ENCODE measurements at places on chromosomes 6 and 20.

- DNase-seq = no peak
Observed at GRCh38 chr6:100809346-100809745, 71.8 kb downstream of the ASCC3 start.

DNA sequence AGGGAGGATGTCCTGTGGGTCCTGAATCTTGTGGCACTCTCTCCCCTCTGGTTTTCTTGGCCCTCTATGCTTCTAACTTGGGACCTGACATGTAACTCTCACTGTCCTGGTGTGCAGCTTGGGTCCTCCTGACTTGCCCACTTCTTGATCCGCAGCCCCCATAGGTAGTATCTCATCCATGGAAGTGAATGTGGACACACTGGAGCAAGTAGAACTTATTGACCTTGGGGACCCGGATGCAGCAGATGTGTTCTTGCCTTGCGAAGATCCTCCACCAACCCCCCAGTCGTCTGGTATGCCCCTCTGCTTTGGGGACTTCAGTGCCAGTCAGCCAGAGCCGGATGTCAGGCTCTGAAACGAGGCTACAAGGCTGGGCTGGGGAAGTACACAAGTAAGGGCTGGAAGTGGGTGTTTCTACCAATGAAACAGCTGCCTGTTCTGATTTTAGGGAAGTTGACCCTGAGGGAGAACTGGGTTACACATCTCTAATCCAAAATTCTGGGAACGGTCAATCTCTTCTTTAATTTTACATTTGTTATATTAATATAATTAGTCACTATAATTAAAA lies 641 bp downstream of the DBNDD2 start:
- no peak for DNase-seq

GRCh38 chr6:74611220-74611619 lies 594.6 kb downstream of the COL12A1 start:
- DNase-seq = no peak

DNA sequence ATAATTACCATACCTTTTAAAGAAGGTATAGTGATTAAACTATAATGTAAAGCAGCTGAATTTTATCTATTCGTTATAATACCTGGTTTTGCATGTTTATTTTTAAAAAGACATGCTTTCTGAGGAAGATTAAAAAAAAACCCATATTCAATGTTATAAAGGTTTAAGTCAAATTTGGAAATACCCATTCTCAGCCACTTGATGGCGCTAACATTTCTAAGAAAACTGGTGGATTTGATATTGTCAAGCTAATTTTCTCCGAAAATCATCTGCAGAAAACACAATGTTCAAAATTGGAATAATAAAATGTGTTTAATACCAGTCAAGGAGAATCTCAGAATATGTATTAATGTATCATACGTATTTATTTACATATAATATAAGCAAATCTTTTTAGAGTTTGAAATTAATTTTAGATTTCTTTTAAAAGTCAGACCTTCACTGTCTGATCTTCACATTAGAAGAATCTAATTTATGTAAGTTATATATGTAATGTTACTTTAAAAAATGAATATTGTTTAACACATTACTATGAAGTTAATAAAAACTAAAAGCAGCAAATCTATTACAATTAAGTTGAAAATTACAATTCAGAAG lies 35.0 kb downstream of the SHPRH start:
- DNase-seq = no peak

- DNase-seq = no peak
Observed at GRCh38 chr6:85419046-85419759, 30.7 kb upstream of the NT5E start.

DNA sequence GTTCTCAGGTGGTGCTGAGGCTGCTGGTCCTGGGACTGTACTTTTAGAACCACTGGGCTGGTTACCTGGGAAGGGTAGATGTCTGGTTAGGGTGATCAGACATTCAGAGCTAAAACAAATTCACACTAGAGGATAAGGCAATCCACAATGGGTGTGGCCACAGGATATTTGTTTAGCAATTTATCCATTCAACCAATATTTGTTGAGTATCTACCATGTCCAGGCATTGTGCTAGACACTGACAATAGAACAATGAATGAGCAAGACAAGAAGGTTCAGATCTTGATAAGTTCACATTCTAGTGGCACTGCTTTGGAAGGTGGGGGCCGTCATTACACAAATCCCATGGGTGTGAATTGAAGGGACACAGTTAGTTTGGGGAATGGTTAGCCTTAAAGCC lies 131.7 kb downstream of the BCAS1 start:
- DNase-seq = no peak

DNA sequence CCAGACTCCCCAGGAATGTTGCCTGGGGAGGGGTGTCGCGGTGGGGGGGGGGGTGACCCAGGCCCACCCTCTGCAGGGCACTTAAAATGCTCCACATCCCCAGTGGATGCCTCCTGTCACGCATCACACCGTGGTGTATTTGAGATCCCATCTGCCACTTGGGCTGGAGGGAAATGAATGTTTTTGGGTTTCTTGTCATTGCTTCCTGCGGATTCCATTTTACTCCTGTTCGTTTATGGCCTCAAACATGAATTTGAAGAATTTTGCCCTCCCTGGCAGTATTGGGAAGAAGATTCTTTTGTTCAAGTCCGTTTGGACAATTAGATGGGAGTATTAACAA lies 544 bp upstream of the KHDC1 start:
- no peak for DNase-seq

DNA sequence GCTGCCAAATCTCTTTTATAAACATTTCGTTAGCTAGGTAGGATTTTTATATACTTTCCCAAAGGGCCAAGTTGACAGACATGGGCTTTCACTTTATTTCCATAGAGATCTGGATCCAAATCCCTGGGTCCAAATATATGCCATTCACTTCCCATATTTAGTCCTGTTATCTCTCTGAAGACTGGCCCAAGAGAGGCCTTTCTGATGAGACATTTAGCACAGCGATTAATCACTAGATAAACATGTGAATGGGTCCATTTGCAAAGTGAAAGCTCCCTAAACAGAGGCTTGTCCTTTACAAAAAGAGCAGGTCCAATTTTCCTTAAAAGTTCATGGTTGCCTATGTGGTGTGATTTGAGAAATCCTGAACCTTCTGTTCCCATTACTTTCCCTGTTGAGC lies 132.6 kb downstream of the TRMT11 start:
- no peak for DNase-seq

DNA sequence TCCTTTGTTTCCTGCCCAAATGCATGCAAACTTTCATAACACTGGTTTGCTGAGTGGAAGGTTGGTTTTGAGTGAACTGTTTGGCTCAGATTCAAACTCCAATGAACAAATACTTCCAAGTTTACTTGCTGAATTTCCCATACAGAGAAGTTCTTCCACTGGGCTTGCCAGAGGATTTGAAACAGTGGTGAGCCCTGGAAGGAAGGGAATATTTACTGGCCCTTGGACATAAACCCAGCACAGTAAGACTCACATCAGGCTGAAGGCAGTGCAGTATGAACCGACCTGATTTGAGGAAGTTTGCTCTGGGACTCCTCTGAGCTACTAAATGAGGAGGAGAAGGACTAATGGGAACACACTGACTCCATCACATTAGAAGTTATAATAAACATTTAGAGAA lies 3.8 kb downstream of the TRAF3IP2 start:
- DNase-seq = no peak

DNA sequence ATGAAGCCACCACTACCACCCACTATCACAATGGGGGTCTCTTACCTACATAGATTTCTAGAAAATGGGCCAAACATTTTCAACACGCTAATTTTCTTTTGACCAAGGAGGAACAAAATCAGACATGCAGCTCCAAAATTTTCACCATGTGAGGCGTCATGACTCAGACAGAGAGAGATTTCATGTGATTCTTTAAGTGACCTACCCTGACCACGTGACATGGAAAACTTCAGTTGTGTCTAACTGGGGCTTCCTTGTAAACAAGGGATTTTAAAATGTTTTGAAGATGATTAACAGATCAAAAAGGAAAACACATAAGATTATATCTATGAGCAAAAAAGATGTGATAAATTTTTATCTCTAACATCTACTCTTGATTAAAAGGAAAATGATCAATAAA lies 199.2 kb downstream of the TBXT start:
- DNase-seq = no peak

DNA sequence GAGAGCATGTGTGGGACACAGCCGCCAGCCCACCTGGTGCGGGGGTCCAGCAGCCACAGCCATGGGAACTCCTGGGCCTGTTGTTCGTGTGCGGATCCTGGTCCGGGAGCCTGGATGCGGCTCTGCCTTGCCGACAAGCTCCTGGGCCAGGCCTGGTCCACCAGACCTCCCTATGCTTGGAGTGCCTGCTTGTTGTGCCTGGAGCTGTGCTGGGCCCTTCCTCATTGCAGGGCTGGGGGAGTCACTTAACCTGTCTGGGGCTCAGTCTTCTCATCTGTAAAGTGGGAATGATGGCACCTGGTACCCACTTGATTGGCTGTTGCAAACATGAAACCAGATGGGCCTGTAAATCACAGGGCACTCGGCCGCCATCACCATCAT lies 2.6 kb upstream of the OSBPL2 start:
- DNase-seq = no peak

- DNase-seq = no peak
Observed at GRCh38 chr6:10615675-10616074, 78.7 kb downstream of the C6orf52 start.

- DNase-seq = no peak
Observed at GRCh38 chr6:169969372-169970099, 218.1 kb downstream of the ERMARD start.

GRCh38 chr20:52190437-52191131 lies 995 bp downstream of the ZFP64 start:
- no peak for DNase-seq

DNA sequence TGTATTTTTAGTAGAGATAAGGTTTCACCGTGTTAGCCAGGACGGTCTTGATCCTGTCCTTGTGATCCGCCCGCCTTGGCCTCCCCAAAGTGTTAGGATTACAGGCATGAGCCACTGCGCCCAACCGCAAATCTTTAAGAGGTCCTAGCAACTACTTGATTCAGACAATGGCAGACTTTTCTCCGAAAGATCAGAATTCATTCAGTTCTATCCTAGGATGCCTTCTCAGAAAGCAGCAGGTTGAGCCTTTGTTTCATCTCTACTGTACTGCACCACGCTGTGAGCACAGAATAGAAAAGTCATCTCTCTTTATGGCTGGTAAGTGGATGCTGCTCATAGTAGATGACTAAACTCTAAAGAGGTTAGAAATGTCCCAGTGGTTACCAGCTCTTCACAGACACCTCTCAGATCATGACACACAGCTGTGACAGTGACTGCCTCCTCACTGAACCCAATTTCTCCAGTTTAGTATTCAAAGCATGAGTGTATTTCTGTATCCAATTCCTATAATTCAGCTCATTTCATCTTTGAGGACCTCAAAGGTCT lies 6.0 kb upstream of the HSF2 start:
- no peak for DNase-seq

DNA sequence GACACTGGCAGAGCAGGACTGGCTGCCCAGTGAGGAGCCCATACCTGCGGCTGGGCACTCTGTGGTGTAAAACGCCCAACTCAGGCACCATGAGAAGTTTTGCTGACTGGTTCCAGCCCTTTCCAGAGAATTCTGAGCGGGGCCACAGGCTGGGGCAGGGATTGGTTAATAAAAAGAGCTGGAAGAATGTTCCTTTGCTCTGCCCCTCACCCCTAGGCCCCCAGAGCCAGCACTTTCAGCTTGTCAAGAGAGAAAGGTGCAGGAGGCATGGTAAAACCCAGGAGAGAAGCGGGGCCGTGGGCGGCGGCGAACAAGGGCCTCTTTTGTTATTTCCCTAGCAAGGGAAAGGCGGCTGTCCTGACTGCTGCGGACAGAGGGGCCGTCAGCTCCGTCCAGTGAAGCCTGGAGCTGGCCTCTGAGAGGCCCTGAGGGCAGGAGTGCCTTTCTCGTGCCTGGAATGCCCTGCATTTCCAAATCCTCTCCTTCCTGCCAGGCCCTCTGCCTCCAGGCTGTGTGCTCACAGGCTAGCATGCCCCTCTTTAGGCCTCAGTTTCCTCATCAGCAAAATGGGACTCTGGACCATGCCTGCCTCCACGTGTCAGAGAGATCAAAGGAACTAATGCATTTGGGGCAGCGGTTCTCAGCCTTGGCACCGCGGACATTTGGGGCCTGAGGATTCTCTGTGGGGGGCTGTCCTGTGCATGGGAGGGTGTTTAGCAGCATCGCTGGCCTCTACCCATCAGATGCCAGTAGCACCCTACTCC lies 12.9 kb downstream of the SLC13A3 start:
- DNase-seq = no peak

- DNase-seq = no peak
Observed at GRCh38 chr20:61958773-61959700, 106.6 kb downstream of the TAF4 start.

DNA sequence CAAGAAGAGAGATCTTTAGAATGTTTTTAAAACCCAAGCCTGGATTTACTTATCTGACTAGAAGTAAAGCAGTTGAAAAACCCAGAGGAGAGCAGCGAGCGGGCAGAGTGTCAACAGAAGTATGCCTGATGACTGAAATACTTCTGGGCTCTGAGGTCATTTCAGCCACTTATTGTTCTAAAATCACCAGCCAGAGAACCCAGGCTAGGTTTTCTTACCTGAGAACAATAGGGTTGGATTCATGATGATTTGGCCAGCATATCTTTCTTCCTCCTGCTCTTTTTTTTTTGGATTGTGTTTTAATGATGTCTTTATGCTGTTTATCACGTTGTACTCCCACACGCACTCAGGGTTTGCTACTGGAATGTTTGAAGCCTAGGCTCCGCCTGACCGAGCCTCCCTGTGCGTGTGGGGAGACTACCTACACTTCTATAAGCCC lies 63.0 kb upstream of the KIF25 start:
- no peak for DNase-seq

DNA sequence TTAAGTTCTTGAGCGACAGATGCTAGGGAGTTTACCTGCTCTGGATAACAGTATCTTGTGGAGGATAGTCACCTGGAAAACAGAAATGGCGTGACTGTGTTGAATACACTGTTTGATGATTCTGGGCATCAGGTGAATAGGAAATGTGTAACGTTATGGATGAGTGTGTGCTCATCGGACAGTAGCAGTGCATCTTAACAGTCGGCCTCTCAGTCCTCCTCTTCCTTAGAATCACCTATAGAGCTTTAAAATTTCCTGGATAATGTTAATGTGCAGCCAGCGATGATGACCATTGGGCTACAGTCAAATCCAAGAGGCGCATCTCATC lies 217.7 kb downstream of the OR2B2 start:
- DNase-seq = no peak

DNA sequence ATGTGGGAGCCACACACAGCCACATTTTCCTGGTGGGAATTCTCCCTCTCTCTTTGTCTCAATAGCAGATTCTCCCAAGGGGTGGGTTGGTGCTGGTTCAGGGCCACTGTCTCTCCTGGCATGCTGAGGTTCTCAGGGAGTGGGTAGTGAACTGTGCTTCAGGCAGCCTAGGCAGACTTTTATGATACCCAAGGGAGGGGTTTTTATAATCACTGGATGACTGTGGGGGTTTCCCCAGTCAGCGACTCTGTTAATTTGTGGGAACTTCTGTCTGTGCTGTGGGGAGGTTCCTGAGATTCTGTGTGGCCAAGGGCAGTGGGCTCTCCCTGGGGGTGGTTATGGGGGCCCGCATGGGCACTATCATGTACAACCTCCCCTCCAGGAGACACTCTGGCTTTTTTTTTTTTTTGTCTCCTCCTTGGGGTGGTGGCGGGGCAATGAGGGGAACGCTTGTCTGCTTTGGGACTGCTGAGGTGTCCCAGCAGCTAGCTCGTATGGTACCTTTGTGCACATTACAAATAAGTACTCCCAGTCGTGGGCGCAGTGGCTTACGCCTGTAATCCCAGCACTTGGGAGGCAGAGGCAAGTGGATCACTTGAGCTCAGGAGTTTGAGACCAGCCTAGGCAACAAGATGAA lies 10.0 kb downstream of the PTK7 start:
- DNase-seq = no peak

Measured in HFF-Myc (cell line).